ENCODE measurements at places on chromosomes 7 and 10. TPM values are rescaled to one million over a fixed set of nuclear protein-coding genes. Genes with fewer than 3 reads are reported as not detected.

SLIT1 gene
- total RNA-seq: 0.16 TPM

COX15 gene
- 35.8 TPM for total RNA-seq

PALD1 gene
- 3.1 TPM for total RNA-seq

CFTR gene
- total RNA-seq: not detected

DDC gene
- total RNA-seq: not detected

GBX1 gene
- not detected for total RNA-seq

SCIN gene
- 1.6 TPM for total RNA-seq

LRGUK gene
- 0.30 TPM for total RNA-seq

P4HA1 gene
- total RNA-seq: 103 TPM

CALCR gene
- total RNA-seq: not detected

FAM25G gene
- not detected for total RNA-seq

GPR37 gene
- total RNA-seq: 43.7 TPM

AKR1E2 gene
- total RNA-seq: 1.7 TPM

- no peak for DNase-seq
Measured at GRCh38 chr10:43408331-43408709, 666 bp downstream of the HNRNPF start.

GRCh38 chr7:23811540-23811939, 101.5 kb downstream of the STK31 start:
- no peak for DNase-seq

DNA sequence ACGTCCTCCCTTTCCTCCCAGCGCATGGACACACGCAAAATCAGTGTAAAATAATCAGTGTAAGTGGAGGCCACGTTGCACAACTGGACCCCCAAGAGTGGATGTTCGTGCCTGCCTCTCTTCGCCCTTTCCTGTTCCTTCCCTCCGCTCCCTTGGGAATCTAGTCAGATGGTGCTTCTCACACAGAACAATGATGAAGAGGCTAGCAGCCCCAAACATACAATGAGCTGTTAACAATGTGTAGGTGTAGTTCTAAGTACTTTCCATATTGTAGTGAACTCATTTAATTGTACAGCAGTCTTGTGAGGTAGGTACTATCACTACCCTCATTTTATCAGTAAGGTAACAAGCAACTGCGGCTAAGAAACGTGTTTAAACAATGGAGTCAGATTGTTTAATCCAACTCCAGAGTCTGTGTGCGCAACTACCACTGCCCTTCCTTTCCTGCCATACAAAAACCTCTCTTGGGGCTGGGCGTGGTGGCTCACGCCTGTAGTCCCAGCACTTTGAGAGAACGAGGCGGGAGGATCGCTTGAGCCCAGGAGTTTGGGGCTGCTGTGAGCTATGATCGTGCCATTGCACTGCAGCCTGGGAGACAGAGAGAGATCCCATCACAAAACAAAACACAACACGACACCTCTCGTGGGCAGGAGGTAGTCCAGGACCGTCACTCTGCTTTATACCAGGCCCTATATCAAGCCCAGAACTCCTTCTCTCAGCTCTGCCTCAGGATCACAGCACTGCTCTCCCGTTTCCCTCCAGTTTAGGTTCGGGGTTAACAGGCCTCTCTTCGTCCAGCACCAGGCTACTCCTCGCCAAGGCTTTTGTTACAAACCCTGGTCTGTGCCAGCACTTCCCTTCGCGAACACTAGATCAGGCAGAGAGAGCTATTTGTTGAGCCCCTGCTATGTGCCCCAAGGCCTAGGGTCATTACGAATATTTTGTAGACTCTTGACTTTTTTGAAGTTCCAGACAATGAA, 1.1 kb downstream of the FKBP9 start:
- DNase-seq: no peak

GRCh38 chr7:17501441-17502212, 203.2 kb downstream of the AHR start:
- no peak for DNase-seq

DNA sequence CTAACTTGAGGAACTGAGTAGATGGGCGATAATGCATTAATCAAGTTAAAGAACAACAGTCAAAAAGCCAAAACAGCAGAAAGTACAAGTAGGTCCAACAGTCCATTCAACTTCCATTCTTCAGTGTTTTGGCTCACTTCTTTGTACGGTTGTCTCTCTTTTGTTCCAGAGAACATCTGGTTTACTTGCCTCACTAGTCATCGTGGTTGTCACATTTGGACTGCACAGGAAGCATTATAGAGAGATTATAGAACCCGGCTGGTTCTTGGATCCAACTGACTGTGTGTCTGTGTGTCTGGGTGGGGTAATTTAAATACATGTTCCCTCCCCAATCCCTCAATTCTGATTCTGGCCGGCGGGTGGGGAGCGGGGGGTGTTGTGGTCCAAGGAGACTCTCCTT, 1.8 kb upstream of the CEP41 start:
- DNase-seq: no peak

DNA sequence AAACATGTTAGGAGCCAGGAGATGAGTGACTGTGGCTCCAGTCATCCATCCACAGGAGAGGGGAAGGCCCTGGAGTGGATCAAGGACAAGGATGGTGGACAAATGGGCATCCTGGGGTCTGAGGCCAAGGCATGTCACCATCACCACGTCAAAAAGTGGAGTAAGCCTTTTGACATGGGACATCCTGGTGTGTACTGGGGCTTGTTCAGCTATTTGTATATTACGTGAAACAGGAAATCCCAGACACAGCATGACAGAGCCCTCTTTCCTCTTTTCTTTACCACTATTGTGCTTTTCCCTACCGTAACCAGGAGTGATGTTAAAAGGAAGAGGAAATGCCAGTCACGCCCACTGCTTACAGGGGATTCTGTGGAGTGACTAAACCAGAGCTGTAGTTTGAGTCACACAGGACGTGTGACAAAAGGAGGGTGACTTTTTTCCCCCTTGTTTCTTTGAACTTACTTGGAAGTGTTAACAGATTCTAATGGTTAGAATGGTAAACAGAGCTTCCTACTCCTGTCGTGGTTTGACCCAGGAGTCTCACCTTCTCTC, 15.4 kb downstream of the ACSL5 start:
- DNase-seq: no peak

DNA sequence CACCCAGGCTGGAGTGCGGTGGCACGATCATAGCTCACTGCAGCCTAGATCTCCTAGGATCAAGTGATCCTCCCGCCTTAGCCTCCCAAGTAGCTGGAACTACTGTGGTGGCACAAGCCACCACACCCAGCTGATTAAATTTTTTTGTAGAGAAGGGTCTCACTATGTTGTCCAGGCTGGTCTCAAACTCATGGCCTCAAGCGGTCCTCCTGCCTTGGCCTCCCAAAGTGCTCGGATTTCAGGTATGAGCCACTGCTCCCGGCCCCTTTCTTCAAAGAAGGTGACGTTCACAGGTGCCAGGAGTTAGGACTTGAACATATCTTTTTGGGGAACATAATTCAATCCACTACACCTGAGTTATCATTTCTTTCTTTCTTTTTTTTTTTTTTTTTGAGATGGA, 2.9 kb upstream of the TTYH3 start:
- DNase-seq: no peak

GRCh38 chr7:113504142-113504541, 385.8 kb upstream of the SMIM30 start:
- no peak for DNase-seq

DNA sequence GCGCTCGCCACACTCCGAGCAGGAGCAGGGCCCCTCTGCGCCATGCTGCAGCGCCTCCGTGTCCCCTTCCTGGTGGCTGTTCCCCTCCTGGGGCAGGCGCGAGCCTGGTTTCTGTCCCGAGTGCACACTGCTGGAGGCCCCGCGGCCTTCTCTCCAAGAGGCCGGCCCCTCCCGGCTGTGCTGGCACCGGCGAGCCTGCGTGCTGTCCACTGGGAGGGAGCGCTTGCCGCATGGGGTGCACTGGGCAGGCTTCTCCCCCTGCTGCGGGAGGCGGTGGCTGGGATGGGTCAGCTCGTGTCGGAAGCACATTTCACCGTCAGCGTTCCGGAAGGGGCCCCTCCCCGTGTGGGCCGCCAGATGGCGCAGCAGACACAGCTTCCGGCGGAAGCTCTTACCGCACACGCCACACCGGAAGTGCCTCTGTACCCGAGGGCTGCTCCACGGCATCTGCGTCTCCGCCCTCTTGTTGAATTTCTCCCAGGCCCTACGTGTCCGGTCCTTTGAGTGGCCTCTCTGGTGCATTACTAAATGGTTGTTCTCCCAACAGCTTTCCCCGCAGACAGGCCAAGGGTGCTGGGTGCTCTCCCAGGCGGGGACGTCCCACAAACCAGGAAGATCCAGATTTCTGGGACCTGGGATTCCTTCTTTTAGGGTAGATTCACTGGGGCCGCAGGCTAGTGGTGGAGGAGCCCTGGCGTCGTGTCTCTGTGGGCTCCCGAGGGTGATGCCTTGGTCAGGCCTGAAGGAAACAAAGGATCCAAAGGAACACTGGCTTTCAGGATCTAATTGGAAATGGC, 18.7 kb downstream of the ZNF786 start:
- no peak for DNase-seq

DNA sequence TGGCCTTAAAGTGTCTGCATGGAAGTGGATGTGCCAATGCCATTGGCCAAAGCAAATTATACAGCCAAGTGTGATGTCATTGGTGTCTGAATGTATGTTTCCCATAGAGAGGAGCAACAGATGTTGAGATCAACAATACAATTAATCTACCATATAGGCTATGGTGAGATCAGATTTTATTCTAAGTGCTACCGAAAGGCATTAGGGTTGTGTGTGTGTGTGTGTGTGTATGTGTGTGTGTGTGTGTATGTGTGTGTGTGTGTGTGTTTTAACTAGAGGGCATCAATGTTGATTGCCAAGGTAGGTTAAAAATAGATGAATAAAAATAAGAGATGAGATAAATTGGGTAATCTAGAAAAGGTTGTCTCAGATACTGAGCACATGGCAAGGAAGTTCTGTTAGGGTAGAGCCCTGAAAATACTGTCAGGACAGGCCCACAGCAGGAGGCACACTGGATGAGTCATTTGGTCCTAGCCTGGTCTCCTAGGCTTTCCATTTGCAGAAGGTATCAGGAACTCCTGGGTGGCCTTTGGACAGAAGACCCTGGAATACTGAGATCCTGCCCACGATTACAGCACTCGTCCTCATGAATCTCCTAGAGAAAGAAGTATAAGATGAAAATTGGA, 446.0 kb upstream of the PODXL start:
- DNase-seq: no peak

DNA sequence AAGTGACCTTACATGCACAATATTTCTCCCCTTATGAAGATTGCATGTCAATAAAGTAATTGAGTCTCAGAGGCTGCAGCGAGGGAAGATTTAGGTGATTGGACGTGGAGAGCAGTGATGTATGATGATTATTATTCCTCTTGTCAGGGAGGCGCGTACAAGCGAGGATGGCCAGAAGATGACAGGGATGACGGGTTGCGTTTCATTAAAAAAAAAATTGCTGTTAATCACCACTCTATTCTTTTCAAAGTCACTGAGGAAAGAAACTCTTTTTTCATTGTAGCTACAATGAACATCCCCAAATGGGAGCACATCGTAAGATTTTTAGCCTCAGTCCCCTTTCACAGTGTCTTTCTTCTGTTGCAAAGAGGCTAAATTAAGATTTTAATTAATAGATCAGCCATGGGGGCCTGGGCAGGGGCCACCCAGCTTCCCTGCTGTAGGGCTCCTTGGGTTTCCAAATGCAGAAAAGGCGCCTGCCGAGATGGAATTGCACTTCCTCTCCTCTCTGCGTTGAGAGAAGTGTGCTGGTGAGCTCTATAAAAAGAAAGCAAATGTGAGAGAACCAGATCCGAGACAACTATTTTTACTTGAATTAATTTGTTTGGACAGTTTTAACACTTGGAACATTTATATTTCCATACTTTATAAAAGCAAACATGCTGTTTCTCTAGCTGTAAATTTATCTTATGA, 998.1 kb downstream of the LRMDA start:
- no peak for DNase-seq

GRCh38 chr7:26169271-26169670, 17.3 kb downstream of the NFE2L3 start:
- no peak for DNase-seq

DNA sequence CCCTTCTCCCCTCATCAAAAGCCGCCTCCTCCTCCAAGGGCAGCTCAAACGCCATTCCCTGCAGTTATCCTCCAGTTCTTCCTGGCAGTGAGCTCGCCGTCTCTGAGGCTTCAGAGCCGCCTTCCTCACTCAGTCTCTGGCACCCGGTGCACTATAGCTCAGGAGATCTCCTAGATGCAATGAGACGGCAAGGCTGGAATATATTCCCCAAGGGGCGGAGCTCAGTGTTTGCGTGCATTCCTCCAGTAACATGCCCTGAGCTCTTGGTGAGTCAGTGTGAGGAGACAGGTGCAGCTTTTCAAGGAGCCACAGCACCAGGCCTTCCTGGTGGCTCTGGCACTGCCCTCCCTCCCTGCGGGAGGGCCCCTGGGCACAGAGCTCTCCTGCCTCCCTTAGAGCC, 512.6 kb upstream of the FOXK1 start:
- DNase-seq: no peak

GRCh38 chr7:87330942-87331341, 14.5 kb upstream of the CROT start:
- DNase-seq: no peak

DNA sequence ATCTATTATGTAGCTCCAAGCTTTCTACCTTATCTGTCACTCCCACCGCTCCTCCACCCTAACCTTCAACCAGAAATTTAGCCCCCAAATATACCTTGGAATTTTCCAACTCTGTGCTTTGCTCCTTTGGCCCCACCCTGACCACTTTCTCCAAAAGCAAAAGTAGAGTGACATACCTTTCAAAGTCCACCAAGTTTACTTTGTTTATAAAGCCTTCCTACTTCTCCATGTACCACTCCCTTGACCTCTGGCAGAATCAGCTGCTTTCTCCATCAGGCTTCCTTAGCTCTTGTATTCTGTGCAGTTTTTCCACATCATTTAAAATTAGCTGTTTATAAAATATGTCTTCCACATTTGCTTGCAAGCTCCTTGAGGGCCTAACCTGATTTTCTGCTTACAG, 40.9 kb upstream of the RSBN1L start:
- no peak for DNase-seq

GRCh38 chr10:129685271-129685670, 218.2 kb downstream of the MGMT start:
- no peak for DNase-seq

GRCh38 chr10:63229161-63229560, 96.0 kb downstream of the NRBF2 start:
- DNase-seq: no peak
